ENCODE measurements at places on chromosomes 7 and 10.

- no peak for DNase-seq
Observed at GRCh38 chr7:73382934-73383503, 50.6 kb upstream of the FZD9 start.

DNA sequence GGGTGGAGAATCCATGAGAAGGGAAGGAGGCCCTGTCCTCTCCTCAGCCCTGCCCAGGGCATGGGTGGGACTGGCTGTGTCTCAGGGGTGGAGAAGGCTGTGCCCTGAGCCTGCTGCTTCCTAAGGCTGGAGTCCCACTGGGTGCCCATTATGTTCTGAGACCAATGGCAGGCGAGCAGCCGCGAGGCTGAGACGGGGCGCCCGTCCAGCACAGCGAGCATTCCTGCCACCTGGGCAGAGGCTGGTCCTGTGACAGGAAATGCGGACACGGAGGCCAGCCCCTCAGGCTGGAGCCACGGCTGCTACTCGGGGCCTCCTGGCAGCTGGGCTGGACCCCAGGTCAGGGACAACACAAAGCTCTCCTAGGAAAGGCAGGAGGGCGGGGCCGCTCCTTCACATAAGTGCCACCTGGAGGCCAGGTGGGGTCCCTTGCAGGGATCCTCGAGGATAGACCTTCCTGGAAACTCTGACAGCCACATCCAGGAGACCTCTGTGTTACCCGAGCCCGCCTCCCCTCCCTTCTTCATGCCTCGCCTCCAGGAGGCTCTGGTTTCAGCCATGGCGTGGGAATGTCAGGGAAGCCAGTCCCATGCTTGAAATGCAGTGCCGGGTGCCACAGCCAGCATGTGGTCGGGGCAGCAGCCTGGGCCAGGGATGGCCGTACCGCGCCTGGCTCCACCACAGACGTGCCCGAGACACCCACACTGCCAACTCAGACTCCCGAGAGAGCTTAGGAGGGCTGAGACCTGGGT, 173.9 kb downstream of the USP6NL start:
- peak; percentile 44 for DNase-seq

DNA sequence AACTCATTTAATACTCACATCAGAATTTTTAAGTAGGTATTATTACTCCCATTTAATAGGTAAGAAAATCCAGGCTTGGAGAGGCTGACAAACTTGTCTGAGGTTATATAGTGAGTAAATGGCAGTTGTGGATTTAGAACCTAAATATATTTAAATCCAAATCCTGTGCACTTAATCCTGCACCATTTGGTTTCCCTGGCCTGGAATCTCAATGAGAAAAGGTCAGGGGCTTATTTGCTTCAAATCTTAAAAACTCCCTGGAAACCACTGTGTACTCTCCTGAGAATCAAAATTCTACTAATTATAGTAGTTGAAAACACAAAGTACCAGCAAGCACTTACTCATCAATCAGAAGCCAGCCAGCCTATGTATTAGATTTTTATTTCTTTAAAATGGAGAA, 97.7 kb downstream of the DNMBP start:
- DNase-seq, result no peak

DNA sequence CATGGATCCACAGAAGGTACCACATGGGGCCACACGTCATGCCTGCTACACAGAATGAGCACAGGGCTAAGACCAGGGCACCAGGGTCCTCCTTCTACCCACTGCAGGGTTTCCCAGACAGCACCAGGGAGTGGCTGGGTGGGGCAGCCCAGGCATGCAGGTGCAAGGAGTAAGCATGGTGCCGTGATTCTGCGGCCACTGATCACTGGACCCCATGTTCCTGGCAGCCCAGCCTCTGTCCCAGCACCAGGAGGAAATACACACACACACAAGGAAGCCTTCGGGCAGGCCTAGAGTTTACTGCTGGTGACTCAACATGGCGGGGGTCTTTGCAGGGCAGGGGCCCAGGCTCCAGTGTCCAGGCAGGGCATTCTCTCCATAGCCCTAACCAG, 13.9 kb downstream of the ATP6V1F start:
- no peak for DNase-seq

GRCh38 chr7:130079846-130080394, 9.6 kb downstream of the KLHDC10 start:
- no peak for DNase-seq

- no peak for DNase-seq
Observed at GRCh38 chr7:147861058-147861716, 729.4 kb upstream of the C7orf33 start.

- DNase-seq, result no peak
Observed at GRCh38 chr7:98235901-98236300, 16.1 kb downstream of the TECPR1 start.

- no peak for DNase-seq
Observed at GRCh38 chr10:77710759-77711682, 73.4 kb upstream of the KCNMA1 start.

- DNase-seq, result no peak
Observed at GRCh38 chr7:23604296-23604640, 7.1 kb downstream of the CCDC126 start.

DNA sequence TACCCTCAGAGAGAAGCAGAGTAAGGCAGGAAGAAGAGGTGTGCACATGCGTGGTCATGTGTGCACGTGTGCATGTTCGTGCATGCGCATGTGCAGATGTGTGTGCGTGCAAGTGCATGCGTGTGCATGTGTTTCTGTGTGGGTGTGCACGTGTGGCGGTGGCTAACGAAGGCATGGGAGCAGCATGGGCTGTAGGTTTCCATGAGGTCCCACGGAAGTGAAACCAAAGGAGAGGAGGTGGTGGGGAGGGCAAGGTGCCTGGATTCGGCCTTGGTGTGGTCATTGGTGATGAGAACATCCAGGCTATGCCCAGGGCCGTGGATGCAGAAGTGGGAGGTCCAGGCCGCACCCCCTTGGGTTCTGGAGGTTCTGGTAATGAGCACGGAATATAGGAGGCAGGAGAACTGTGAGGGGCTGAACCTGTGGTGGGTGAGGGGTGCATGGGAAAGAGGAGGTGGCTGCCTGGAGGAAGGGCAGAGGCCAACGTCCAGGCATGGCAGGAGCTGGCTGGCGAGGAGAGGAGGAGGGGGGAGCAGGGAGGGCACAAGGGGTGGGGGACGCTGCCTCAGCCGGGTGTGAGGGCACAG, 2.4 kb upstream of the INPP5A start:
- DNase-seq, result no peak

DNA sequence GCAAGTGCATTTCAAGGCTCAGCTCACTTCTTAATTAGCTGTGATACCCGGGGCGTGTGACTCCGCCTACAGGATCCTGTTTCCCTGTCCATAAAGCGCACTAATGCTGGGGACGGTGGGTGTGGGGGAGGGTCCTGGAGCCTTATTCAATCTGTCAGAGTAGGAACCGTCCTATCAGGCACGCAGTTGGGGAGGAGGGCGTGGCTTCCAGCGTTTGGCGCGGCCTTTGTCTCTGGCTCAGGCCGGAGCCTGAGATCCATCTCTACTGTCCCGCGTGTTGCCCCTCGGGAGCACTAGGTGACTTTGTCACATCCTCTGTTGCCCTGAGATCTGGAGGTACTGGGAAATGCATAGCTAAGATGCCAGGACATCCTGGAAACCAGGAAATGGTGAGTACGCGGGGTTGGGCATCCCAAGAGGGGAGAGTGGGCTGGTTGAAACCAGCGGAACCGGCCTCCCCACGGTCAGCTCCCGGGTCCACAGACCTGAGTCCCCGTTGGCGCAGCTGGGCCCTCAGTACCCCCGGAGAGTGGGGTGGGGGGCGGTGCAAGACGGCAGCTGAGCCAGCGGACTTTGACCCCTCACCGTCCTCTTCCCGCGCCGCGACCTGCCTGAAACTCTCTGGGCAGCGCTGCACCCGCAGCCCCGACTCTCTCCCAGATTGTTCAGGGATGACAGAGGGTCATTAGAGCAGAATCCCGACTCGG, 104.4 kb upstream of the ZNF92 start:
- DNase-seq, result peak; percentile 72

- no peak for DNase-seq
Observed at GRCh38 chr10:47309408-47310089, 9.6 kb downstream of the GDF10 start.

DNA sequence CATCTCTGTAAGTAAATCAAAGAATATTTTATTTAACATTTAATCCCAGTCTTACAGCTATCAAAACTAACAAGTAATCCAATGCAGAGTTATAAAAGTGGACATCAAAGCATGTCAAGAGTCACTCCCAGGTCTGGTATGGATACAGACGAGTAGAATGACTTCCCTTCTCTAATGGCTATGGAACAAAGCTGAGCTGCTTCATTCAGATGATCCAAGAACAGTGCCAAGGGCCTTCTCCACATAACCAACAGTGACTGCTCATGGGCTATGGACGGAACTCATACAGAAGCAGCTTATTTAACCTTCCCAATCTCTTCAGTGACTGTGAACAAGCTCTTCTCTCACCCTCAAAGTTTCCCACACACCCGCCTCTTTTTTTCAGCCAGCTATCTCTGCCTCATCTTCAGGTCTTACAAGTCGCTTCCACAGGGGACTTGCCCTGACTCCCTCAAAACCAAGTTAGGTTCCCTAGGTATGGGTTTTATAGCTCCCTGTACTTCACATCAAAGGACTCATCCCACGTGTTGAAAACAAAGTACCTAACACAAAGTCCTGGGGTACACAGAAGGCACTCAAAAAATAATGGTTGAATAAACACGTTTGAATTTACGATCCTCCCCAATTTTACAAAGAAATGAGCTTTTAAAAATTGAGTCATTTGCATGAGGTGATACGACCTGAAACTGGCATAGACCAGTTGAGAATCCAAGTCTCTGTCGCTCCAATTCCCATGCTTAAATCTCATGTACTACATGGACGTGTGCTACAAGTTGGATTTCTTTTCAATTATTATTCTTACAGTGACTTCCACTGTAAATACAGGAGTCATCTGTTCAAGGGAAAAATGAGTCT, 3.1 kb downstream of the USP6NL start:
- DNase-seq, result no peak

Measured in right renal cortex interstitium (tissue), 3 donors.